CD4-positive, alpha-beta T cell treated with Interleukin-6 at 100 ng/mL for 8 hours (primary cell): ENCODE measurements at places on chromosomes 7 and 10.

- DNase-seq = no peak
Observed at GRCh38 chr10:72746426-72747363, 54.8 kb downstream of the MCU start.

GRCh38 chr10:98586096-98586495 lies 139.4 kb upstream of the HPS1 start:
- no peak for DNase-seq

GRCh38 chr10:63819753-63820329 lies 298.6 kb downstream of the REEP3 start:
- DNase-seq = no peak

- no peak for DNase-seq
Observed at GRCh38 chr7:69633122-69633831, 35.0 kb downstream of the AUTS2 start.

GRCh38 chr10:71562904-71563303 lies 156.7 kb downstream of the C10orf105 start:
- DNase-seq = no peak

DNA sequence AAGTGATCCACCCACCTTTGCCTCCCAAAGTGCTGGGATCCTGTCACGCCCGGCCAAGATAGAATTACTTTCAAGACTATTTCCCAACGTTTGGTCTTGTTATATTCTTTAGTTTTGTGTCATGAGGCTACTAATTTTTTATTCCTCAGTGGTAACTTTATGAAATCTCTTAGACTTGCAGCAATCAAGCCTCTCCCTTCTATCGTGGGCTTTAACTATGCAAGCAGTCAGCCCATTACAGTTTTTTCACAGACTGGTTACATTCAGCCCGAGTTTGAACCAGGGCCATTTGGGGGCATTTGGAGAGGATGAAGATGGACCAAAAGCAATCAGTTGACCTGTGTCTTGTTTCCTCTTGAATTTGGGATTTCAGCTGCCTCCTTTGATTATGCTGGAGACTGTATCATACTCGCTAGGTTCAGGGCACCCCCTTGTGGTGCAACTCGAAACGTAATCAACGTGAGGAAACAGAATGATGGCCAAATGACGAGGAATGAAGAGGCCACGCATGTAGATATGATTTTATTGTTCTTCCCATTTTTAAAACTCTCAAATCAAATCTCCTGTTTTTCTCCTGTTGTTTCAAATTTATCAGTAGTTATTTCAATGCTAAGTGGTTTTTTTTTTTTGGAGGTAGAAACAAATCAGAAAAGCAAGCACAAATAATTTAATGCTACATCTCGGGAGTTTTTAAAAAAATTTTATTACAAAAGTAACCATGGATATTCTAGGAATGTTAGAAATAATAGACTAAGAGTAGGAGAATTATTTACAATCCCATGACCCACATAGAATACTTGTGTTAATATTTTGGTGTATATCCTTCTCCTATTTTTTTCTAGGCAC lies 151.6 kb downstream of the KIAA1217 start:
- no peak for DNase-seq

- DNase-seq = no peak
Observed at GRCh38 chr7:54796150-54796549, 37.1 kb upstream of the SEC61G start.

DNA sequence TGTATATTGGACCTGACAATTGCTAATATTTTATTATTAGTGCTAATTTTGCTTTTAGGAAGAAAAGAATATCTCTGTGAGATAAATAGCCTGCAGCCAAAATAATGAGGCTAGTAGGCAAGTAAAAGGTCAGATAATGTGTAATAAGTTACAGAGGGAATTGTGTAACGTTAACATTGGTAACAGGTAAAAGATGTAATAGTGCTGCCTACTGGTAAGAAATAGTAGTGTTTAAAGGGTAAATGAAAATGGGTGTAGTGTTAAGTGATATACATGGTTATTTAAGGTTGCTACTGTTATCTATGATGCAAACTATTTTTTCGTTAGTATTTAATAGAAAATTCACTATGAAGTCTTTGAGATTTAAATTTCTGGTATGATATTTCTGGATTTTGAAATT lies 9.2 kb upstream of the FOXP2 start:
- no peak for DNase-seq

- DNase-seq = no peak
Observed at GRCh38 chr7:155965010-155965409, 152.7 kb upstream of the SHH start.

DNA sequence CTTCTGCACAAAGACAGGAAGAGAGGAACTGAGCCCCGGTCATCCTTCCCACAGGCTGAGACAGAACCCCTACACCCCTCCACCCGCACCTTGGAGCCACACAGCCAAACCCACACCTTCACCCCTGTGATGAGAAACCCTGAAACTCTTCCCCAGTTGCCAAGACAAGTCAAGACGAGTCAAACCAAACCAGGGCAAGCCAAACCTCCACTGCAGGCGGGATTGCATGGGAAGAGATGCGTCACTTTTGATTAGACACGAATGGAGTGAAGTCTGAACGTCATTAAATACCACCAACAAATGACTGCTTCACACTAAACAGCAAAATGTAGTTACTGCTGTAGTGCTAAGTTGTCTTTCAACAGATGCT lies 73.8 kb downstream of the PRPF18 start:
- no peak for DNase-seq

GRCh38 chr7:124702385-124702784 lies 63.2 kb downstream of the GPR37 start:
- no peak for DNase-seq

GRCh38 chr10:35005868-35006267 lies 84.3 kb downstream of the CUL2 start:
- DNase-seq = no peak

DNA sequence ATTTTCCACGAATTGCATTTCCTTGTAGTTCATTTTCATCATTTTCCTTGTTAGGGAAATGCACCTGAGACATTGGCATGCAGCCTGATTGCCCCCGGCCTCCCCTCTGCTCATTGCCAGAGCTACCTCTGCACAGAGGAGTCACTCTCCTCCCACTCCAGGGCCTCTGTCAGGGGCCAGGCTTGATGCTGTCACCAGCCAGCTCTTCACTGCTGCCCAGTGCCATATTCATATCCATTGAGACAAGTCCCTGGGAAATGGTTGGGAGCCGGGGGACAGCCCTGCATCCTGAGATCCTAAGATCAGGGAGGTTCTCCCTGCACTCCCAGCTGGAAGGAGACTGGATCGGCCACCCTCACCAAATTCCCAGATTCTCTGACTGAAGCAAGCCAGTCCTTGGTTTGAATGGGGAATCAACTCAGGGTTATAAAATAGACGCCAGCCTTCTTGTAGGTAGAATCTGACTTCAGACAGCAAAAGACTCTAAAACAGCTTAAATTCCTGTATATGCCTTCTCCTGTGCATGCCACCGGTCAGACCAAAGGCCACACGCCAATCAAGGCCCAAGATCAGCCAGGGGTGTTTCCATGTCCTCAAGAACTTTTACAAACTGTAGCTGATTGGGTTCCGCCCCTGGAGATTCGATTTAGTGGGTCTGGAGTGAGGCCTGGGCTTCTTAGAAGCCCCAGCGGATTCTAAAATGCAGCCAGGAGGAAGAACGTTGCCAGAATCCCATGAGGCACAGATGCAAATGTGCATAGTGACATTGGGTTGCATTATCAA lies 86.5 kb downstream of the PARP12 start:
- no peak for DNase-seq

DNA sequence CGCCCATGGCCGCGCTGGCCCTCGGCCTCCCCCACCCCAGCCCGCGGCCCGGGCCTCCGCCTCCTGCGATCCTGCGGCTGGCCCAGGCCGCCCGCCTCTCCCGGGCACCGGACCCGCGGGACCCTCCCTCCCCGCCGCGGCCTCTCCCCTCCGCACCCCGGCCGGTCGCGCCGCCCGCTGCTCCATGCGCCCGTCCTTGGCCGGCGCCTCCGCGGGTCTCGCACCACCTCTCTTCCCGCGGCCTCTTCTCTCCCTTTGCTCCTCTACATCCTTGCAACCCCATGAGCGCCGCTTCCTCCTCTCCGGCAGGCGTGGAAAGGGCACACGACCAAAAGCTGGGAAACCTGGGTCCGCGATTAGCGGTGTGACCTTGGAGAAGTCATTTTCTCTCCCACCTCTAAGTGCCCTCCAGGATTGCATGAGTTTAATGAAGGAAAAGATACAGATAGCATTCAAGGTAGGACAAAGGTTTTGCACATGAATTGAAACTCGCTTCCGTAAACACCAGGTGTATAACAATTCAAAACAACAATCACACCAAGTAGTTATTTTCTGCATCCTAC lies 448 bp upstream of the SRPK2 start:
- peak; percentile 6 for DNase-seq

GRCh38 chr10:123262456-123262855 lies 108.3 kb downstream of the BUB3 start:
- no peak for DNase-seq
